ENCODE measurements at places on chromosomes 1 and 21.
A peak's percentile ranks its signal among the peaks of the same experiment; 100 is the strongest.

DNA sequence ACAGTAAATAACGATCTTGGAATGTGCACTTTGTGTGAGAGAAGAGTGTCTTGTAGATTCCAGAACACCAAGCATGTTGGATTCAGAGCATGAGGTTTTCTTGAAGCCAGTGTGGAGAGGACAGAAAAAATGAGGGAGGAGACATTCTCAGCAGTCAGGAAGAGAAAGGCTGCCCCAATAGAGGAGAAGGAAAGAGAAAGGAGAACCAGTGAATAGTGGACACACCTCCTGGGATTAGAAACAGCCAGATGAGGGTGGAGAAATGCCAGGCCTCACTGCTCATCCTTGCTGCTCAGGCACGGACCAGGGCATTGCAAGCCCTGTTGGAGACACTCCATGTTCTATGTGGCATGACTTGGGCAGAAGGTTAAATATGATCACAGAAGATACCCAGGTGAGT is 69.0 kb upstream of the KAZN start:
- DNase-seq: no peak

DNA sequence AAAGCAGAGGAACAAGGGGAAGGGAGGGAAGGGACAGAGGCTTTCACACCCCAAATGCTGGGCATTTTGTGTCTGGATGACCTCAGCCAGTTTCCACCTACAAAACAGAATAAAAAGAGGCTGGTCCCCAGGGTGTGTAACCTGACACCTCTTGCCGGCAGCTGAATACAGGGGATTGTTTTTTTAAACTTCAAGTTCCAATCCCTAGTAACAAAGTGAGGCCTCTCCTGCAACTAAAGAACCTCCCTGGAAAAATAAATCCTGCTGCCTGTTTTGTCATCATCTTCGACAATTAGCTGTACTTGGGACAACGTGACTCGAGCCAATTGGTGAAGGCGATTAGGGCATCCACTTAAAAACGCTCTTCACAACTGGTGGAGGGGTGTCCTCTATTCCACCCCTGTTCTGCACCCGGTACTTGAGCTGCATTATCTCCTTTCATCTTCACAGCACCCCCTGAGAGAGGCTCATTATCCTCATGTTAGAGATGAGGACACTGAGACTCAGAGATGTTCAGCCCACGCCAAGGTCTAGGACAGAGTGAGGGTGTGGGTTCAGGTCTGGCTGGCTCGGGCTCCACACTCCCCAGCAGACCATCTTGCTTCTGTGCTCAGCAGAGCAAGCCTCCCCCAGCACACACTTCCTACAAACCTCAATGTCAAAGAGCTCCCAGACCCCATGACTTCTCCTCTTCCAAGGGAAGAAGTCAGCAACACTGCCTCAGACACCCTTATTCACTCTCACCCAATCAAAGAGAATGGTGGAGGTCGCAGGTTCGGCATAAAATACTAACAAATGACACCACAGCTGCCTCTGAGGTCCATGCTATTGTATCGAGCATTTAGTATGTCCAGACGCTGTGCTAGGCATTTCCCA is 15.2 kb downstream of the ITPKB start:
- DNase-seq: no peak

GRCh38 chr1:84297546-84298244 is 3.8 kb upstream of the SAMD13 start:
- no peak for DNase-seq

- DNase-seq: no peak
Observed at GRCh38 chr21:34192646-34193285, 119.4 kb downstream of the MRPS6 start.

DNA sequence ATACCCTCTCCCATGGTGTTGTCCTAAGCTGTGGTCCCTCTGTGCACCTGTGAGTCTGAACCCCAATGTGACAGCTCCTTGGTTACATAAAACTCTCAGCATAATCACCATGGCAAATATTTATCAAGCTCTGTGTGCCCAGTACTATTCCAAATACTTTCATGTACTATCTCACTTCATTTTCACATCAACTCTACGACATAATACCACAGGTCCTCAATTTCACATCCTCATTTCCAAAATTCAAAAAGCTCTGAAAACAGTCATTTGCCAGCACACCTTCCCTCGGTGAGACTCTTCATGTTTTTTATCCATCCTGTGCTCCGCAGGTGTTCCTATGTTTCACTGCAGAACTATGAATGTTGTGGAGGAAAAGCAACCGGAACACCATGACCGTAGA is 12.4 kb upstream of the CREG1 start:
- no peak for DNase-seq

GRCh38 chr1:67300561-67300960 is 7.1 kb upstream of the IL12RB2 start:
- no peak for DNase-seq

DNA sequence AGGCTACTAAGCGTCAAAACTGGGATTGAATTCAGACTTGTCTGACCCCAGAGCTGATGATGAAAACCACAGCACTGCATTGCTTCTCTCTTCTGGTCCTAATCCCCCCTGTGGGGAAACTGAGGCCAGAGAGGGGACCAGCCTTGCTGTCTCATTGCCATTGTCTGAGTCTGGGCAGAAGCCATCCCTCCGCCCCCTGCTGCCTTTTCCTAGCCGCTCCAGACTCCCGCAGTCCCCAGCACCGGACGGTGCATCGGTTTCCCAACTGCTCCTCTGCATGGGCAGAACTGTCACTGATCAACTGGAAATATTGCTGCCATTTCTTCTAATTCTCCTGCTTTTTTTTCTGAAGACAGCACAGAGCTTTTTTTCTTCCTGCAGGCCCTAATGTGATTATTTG is 157.4 kb downstream of the ACTL8 start:
- DNase-seq: no peak

- DNase-seq: no peak
Observed at GRCh38 chr21:46168659-46169386, 13.4 kb upstream of the FTCD start.

GRCh38 chr1:210332719-210333398 is 4.2 kb downstream of the HHAT start:
- peak; percentile 18 for DNase-seq

- DNase-seq: no peak
Observed at GRCh38 chr21:33848249-33848953, 67.2 kb downstream of the ATP5PO start.

GRCh38 chr1:97796711-97797110 is 124.1 kb downstream of the DPYD start:
- no peak for DNase-seq

GRCh38 chr1:236639686-236640085 is 35.4 kb upstream of the HEATR1 start:
- DNase-seq: no peak

DNA sequence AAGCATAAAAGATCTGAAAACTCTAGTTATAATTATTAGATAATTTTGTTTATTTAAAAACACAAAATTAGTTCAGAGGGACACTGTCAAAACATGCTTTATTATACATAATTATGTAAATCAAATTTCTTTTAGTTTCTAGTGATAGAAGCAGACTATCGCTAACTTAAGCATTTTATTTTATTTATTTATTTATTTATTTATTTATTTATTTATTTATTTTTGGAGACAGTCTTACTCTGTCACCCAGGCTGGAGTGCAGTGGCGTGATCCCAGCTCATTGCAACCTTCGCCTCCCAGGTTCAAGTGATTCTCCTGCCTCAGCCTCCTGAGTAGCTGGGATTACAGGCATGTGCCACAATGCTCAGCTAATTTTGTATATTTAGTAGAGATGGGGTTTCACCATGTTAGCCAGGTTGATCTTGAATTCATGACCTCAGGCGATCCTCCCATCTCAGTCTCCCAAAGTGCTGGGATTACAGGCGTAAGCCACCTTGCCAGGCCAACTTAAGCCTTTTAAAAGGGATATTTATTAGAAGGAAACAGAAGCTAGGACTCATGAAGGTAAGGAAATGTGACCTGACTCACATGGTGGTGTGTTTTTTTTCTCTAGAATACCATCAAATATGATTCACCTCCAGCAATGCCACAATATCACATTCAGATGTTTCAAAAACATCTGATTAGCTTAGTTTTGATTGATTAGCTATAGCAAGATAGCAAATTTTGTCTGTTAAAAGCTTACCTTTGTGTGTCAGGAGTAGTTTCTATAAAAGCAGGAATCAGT is 1357.4 kb upstream of the ADGRL4 start:
- DNase-seq: no peak

DNA sequence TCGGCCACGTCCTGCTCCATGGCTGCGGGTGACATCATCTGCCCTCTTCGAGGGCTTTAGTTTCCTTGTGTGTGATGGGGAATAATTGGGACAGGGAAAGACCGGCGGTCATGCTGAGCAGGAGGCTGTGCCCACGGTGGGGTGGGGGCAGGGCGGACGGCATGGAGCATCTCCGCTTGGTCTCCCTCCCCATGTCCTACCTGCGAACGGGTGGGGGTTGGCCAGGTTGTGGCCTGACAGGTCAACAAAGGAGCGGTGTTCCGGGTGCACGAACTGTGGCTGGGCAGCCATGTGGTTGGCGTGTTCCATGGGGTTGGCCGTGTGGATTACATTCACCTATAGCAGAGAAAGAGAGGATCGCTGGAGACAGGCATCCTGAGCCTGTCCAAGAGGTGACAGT is 80.0 kb downstream of the PIK3CD start:
- DNase-seq: no peak

DNA sequence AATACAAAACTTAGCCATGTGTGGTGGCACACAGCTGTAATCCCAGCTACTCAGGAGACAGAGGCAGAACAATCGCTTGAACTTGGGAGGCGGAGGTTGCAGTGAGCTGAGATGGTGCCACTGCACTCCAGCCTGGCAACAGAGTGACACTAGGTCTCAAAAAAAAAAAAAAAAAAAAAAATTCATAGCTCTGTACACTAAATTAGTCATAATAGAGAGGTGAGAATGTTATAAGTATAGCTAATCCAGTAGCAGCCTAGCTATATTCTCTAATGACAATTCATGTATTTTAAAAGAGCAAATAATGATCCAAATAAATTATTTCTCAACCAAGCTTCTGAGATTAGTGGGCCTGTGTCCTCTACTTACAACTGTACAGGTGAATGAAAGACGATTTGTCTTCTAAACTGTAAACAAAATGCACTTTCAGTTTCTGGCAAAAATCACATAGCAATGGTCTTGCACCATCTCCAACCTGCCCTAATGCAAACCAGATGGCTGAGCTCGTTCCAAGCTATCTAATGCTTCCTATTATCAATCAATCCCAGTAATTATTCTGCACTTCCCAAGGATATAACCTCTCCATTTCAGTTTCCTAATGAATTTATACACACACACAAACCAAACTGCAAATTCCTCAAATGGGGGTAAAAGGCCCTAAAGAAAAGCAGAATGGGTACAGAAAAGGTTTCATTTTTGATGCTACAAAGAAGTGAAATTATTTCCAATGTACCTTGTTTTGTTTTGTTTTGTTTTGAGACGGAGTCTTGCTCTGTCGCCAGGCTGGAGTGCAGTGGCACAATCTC is 56.5 kb downstream of the GATAD2B start:
- peak; percentile 84 for DNase-seq

DNA sequence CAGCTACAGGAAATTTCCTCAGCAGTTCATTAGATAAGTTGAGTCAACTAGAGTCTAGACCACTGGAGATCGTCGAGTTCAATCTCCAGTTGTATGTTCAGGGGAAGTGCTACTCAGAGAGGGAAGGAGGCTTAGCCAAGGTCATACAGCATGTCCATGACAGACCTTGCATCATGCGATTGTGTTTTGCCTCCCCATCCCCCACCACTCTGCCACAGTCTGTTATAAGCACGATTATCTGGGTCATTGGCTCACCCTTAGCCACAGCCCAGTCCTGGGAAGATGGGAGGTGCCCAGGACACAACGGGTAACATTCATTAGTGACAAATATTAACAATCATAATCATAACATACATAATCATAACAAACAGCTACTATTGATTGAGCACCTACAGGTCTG is 18.9 kb upstream of the GRIK3 start:
- no peak for DNase-seq

DNA sequence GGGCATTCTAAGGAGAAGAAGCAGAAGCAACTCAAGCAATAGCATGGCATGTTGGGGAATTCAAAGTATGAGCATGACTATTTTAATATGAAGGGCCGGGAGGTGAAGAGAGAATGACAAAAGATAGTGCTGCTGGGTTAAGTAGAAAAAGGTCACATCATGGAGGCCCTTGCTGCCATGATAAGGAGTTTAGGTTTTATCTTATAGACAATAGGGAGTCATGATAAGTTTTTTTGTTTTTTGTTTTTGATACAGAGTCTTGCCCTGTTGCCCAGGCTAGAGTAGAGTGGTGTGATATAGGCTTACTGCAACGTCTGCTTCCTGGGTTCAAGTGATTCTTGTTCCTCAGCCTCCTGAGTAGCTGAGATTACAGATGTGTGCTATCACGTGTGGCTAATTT is 3.1 kb downstream of the BNIPL start:
- DNase-seq: no peak

GRCh38 chr21:37407719-37408420 is 41.3 kb downstream of the DYRK1A start:
- no peak for DNase-seq

- DNase-seq: no peak
Observed at GRCh38 chr1:187275985-187276575, 447.3 kb downstream of the PLA2G4A start.

- no peak for DNase-seq
Observed at GRCh38 chr21:45388611-45389296, 16.2 kb upstream of the COL18A1 start.

- DNase-seq: no peak
Observed at GRCh38 chr1:235049217-235049616, 79.4 kb downstream of the TOMM20 start.

GRCh38 chr1:199322278-199322677 is 683.4 kb downstream of the PTPRC start:
- no peak for DNase-seq

DNA sequence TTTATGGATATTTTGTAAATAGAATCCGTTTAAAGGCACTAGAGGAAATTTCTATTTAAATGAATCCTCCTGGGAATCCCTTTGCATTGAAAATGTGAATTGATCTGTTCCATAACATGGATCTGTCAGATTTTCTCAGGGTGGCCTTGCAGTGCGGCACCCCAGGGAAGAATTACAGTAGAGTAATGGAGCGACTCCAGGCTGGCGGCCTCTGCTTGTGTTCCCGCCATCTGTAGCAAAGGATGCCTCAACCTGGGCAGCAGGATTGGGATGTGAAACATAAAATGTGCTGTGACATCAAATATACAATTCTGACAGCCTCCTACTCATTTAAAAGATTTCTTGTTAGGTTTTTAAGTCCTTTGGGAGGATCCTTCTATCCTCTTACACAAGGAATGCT is 115.9 kb downstream of the RHOU start:
- no peak for DNase-seq

DNA sequence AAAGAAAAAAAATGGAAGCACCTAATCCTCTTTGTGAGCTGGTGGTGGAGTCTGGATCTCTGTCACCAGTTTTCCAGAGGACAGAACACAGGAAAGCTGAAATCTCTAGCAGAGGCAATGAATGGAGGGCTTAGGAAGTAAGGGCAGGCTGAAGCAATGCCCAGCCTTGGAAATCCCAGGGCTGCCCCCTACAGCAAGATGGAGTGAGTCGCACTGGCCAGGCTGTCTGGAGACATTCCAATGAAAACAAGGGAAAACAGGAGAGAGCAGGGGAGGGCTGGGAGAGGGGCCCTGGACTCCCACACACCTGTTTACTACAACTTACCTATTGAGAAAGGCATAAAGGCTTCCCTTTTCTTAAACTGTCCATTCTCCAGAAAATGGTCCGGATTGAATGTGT is 25.9 kb downstream of the CYP2J2 start:
- peak; percentile 25 for DNase-seq
